Right cardiac atrium (tissue), 5 donors: ENCODE measurements at places on chromosomes 13 and 19.

GRCh38 chr13:75507027-75508001 lies 25.3 kb upstream of the TBC1D4 start:
- peak; percentile 32 for DNase-seq

DNA sequence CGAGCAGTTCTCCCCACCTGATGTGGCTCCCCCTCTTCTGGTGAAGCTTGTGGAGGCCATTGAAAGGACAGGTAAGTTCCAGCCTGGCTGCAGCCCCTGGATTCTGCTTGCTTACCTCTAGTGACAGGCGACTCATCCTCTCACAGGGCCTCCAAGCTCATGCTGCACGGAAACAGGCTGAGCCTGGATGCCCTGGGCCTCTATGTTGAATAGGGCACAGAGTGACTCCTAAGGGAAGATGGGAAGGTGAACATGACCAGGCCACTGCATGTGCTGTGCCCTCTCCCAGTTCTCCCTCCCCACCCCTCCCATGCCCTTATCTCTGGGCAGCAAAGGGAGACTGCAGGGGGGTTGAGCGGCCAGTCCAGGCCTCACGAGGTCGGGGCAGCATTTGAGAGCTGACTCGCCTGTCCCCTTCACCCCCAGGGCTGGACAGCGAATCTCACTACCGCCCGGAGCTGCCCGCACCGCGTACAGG lies 7.6 kb downstream of the PIK3R2 start:
- no peak for DNase-seq

DNA sequence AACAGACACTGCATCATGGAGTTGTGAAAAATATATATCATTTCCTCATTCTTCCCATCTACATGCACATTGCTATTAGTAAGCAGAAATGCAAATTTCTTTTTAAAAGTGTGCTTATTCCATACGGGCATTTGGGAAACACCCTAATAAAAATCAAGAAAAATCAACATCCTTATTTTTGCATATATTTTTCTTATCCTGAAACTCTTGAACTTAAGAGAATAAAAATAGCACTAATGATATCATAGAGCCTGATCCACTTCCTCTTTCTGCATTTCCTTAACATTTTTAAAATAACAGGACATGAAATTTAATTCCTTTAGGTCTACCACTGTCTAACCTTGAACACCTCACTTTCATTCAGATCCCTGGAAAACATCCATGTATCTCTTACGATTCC lies 123.3 kb downstream of the VWA8 start:
- no peak for DNase-seq

DNA sequence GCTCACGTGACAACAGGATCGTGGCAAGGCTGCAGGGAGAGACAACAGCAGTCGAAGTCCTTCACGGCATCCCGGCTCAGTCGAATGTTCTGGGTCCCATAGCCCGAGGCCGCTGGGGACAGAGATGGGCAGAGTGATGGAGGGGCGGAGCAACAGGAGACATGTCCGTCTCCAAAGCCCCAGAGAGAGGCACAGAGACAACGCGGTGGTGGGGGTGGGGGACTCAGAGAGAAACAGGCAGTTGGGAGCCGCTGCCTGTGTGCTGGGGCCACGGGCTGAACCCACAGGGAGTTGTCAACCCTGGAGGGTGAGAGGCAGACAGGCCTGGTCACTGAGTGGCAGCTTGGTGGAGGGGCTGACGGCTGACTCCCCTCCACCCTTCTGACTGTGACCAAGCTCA lies 20.4 kb downstream of the NOSIP start:
- peak; percentile 61 for DNase-seq

DNA sequence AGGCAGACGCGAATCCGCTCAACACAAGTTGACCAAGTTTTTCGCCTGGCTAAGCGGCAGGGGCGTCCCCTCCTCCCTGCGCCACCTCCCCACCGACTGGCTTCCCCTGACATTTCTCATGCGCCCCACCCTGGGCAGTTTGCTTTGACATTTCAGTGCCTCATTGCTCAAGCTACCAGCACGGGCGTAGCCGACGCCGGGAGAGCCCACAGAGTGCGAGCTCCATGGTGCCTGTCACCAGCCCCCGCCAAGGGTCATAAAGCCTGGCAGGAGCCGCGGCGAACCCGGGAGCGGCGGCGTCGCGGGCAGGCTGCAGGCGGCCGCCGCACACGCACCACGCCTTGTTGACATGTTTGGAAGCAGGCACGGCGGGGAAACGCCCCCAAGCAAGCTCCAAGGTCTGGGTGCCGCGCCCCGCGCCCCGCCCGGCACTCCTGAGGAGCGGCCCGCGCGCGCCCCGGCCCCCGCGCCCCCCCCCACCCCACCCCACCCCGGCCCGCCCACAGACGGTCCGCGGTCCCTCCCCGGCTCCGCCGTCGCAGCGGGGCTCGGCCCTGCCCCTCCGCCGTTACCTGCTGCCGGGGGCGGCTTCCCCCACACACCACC lies 601 bp downstream of the FBXL3 start:
- peak; percentile 95 for DNase-seq

GRCh38 chr13:24127116-24127631 lies 33.3 kb upstream of the SPATA13 start:
- DNase-seq, result no peak

DNA sequence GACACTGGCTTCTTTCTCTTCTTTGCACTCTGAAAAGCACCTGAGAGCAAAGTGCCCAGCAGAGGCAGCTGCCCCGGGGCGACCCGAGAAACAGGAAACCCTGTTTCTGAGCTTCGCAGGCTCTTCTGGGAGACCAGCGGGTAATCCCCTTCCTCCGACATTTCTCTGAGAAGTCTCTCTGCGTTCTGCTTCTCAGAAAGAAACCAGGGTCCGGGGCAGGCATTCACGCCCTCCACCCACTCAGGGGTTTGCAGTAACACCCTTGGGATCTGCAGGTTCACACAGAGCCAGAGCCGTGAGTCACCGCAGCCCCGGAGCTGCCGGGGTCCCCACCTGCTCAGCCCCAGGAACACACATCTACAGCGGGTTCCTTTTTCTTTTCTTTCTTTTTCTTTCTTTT lies 86.0 kb downstream of the GADD45B start:
- DNase-seq, result peak; percentile 6

DNA sequence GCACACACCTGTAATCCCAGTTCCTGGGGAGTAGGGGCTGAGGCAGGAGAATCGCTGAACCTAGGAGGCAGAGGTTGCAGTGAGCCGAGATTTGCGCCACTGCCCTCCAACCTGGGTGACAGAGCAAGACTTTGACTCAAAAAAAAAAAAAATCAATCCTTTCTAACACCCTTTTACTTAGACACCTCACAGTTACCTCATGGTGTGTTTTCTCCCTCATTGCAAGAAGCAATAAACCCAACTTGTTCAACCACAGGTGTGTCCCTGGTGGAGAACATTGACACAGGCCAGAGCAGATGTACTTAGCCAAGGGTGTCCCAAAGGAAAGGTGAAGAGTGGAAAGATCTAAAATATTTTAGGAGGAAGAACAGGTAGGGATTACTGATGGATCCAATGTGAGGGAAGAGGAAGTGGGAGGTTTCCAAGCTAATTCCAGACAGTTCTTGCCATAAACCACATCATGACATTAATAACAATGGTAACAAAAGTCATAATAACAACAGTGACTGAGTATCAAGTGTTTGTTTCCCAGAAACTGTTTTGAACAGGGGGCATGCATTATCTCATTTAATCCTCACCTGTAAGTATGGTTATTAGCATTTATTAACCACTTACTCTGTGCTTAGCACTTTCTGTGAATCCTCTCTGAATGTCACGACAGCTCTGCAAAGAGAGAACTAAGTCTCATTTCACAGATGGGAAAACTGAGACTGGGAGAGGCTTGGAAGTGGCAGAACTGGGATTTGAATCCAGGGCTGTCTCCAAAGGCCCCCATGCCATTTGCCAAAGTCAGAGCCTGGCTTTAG lies 3.1 kb upstream of the LYPD3 start:
- DNase-seq, result no peak

GRCh38 chr13:79932556-79932955 lies 408.4 kb downstream of the SPRY2 start:
- DNase-seq, result no peak

- no peak for DNase-seq
Measured at GRCh38 chr13:106089261-106089980, 446.0 kb downstream of the EFNB2 start.

- no peak for DNase-seq
Measured at GRCh38 chr19:10074153-10074552, 12.0 kb upstream of the SHFL start.

GRCh38 chr19:5138606-5139582 lies 170.0 kb downstream of the KDM4B start:
- DNase-seq, result peak; percentile 86

DNA sequence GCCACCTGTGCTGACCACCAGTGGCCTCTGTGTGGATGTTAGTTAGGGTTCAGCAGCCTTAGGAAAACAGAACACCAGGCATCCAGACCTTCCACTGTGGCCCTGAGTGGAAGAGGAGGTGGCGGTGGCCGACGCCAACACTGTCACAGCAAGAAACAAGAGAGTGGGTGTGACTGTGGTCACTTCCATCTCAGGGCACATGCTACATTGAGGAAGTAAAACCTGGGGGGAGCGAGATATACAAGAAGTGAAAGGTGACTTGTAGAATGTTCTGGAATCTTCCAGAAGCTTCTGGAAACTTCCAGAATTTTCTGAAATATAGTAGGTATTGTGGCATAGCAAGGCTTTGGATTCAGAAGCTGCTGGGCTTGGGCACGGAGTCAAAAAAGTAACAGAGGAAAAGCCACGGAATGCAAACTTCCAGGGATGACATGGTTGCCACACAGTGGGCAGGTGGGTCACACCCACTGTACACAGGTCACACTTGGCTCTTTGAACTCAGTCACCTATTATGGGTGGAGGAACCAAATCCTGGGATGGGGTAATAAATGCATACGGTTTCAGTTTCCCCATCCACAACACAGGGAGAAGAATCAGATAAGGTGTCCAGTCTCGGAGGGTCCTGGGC lies 24.3 kb downstream of the GNG7 start:
- no peak for DNase-seq

- peak; percentile 55 for DNase-seq
Measured at GRCh38 chr13:28100150-28101121, at the start of gene FLT3. FLT3 (minus strand) TSS chr13:28100576; CDS start chr13:28100510, 66 bp downstream.

DNA sequence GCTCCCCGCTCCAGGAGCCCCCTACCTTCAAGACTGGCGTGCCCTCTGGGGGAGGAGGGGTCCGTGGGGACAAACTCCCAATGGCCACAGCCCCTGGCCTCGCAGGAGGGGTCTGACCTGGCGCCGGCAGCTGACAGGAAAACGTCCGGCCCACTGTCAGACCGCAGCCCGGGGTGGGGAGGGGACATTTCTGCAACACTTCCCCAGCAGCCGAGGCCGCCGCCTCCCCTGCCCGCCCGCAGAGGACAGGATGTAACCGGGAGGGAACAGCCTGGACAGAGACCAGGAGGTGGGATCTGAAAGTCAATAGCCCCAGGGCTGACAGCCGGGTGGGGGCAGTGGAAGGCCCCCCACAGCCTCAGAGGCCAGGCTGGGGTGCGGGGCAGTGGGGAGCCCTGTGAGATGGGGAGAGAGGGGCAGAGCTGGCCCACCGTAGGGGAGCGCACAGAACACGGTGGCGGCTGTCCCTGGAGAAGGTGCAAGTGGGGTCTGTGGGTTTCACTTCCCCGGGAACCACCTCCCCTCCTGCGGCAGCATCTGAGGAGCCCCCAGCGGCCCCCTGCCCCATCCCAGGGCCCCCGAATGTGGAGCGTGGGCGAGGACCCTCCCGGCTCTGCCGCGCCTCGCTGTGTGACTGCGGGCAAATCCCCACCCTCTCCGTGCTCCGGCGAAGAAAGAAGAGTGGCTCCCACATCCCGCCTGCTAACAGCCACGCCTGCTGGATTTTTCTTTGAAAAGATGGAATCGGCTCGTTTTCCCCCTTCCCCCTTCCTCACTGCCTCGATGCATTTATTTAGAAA lies at the start of gene PEAK3:
Gene PEAK3 (minus strand): TSS at position 114 of the 800 bp plus-strand sequence. CDS start 1,244 bp downstream, outside the sequence.
- DNase-seq, result peak; percentile 94

GRCh38 chr19:44587963-44588770 lies 25.2 kb upstream of the IGSF23 start:
- DNase-seq, result no peak

DNA sequence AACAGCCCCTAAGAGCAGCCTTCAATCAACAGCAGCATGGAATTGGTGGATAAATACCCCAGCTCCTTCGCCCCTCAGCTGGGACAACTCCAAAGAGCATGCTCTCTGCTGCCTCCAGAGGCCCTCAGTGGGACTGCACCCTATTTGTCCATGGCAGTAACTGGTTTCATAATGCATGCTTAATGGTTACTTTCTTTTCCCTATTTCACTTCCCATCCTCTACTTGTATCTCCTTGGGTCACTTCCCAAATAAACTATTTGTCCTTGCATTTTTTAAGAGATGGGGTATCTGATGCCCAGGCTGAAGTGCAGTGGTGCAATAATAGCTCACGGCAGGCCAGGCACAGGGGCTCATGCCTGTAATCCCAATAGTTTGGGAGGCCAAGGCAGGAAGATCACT lies 13.5 kb upstream of the TPM4 start:
- peak; percentile 78 for DNase-seq

DNA sequence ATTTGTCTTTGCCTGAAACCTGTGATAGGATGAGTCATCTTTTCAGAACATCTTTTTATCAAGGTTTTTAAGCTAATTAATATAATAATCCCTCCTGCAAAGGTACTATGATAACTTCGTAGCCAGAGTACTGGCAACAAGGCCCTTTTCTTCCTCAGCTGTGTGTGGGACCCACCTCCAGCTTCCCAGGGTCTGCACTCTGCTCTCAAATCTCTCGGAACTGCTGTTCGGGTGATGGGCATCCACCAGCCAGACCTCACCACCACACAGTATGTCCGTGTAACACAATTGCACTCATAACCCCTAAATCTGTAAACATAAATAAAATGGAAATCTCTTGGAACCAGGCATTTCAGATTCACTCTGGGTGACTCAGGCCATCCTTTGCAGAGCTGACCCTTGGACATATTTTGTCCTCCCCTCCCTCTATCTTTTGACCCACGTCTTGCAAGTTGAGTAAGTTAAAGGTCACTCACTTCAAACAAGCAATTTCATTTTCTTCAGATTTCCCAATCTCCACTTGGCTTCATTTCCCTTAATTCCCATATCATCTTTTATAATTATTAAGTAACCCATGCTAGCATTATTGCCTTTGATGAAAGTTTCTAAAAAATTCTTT lies 29.5 kb downstream of the COL4A1 start:
- no peak for DNase-seq

- no peak for DNase-seq
Measured at GRCh38 chr13:75071395-75071794, 410.6 kb downstream of the TBC1D4 start.

GRCh38 chr13:36945078-36945477 lies 25.0 kb upstream of the SMAD9 start:
- DNase-seq, result no peak

DNA sequence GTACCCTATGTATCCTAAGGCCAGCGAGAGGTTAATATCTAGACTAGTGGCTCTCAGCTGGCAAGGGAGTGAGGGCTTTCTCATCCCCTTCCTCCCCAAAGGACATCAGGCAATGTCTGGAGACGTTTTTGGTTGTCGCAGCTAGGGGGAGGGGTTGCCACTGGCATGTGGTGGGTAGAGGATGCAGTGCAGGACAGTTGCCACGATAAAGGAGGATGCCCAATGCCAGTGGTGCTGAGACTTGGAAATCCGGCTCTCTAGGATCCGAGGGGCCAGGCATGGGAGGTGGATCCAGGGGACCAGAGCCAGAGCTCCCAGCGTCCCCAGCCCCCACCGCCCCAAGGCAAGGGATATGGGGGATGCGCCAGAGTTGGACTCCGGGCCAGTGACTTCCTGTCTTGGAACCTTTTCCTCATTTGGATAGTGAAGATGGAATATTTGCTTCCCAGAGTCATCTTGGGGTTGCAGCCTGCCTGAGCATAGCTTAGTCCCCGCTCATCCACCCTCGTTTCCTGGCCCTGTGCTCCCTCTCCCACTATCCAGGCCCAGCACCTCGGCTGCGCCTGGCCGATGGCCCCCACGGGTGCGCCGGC lies 4.9 kb downstream of the SSC5D start:
- peak; percentile 76 for DNase-seq
